ENCODE measurements at places on chromosomes 16 and 17.

DNA sequence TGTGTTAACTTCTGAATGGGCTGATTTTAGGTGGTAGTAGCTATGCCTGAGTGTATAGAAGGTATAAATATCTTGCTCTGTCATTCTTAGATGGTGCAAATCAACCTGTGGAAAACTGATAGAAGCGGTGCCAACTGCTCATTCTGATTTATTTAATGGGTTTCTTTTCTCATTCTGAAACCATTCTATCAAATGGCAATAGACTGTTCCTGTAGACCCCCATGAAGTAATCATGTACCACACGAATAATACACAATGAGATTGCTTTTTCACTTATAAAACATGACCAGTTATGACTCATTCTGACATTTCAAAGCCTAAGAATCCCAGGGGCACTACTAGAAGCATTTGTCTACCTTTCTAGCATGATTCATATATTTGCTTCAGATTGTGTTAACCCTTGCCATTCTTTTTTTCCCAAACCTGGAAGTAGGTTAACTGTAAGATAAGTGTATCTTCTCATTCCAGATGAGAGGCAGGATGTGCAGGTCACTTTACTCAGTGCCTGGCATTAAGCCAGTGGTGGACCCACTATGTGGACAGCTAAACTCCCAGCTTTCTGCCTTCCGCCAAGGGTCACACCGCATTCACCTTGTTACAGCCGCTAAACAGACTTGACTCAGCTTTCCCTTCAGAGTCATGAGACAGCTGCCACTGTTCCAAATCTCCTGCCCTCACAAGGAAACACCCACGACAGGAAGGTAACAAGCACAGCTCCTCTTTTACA, 16.4 kb upstream of the SLC16A11 start:
- DNase-seq = no peak

DNA sequence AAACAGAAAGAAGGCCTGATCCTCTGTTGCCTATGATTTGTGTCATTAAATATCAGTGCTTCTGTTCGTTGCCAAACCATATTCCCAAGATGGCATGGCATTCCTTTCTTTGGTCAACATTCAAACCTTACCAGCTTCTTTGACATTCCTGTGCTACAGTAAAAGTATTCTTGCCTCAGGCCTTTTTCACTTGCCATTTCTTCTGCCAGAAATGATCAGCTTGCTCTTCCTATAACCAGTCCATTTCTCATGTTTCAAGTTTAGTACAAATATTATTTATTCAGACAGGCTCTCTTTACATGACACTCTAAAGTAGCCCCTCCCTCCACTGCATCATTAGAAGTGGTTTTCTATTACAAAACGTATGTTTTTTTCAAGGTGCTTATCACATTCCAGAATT, 278.3 kb downstream of the KCNJ2 start:
- no peak for DNase-seq

DNA sequence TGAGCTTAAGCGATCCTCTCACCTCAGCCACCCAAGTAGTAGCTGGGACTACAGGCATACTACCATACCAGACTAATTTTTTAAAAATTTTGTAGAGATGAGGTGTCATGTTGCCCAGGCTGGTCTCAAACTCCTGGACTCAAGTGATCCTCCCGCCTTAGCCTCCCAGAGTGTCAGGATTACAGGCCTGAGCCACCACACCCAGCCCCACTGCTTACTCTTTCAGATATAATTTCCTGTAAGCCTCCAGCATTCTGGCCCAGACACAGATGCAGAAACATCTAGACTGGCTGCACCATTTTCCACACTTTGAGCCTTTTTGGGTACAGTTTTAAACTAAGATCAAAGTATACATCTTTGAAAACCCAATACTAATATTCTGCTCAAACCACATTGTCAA, 8.4 kb upstream of the WSB1 start:
- no peak for DNase-seq

DNA sequence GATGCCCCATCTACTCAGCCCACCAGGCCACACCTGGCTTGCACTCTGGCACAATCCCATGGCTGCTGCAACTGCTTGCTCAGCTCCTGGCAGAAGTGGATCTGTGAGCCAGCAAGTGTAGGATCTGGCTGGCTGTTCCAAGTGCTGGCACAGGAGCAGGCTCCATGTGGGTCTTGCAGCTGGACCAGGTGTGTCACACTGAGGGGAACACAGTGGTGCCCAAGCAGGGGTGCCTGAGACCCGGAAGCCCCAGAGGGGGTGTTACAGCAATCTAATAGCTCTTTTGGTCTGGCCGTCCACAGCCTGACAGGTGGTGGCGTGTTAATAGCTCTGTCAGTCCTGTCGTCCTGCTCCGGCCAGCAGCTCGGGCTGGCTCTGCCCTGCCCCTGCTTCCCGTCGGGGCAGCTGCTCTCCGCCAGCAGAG, 19.6 kb upstream of the GOT2 start:
- no peak for DNase-seq

DNA sequence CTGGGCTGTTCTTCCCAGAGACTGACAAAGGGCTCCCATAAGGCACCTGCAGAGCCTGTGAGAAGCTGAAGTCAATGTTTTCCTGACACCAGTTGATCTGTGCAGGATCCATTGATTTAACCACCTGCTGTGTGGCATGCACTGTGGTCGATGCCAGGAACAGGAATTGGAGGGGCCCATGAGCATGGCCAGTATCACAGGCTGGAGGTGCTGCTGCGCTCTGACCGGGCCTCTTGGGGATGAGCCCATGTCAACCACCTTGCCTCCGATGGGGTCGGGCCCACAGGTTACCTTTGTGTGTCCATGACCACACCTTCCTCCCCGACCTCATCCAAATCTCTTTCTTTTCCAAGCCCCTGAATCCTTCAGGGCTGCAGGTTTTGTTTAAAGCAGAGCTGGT, 18.2 kb upstream of the STH start:
- DNase-seq = no peak

GRCh38 chr16:16108759-16109158, 114.5 kb downstream of the ABCC6 start:
- no peak for DNase-seq

DNA sequence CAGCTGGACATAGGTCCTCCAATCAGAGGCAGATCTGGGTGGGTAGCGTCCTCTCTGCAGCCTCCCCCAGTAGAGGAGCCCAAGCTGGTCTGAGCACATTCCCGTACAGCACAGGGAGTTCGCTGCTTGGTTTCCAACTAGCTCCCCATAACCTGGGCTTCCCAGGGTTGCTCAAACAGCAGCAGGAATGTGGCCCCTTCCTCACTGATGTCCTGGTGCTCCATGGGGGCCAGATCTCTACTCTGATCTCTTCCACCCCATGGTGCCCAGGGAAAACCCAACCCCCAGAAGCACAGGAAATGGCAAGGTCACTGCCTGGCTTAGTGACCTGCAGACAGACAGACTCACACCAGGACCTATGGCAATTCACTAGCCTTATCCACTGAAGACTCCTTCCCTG, 11.1 kb upstream of the MMP2 start:
- DNase-seq = no peak

DNA sequence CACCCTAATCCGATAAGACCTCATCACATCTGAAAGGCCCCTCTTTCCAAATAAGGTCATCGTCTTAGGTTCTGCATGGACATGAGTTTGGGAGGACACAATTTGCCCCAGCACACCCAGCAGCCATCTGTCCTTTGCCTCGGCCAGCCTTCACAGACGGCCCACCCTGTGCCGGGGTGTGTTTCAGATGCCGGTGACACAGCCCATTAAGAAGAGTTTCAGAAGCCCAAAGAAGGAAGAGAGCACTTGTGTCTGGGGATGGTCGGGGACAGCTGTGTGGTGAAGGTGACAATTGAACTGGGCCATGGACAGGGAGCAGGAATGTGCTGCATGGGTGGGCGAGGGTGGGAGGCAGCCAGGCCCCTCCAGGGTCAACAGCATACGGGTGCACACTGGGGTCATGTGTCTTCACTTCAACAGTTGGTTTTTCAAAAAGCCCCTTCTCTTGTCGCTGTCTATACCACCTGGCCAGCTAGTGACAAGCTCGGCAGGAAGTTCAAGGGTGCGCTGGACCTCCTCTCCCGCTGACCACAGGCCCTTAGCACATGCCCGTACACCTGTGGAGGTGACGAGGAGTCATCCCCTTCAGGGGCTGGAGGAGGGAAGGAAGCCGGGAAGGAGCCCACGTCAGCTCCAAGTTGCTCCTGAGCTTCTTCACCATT, 183.1 kb downstream of the C16orf95 start:
- no peak for DNase-seq

DNA sequence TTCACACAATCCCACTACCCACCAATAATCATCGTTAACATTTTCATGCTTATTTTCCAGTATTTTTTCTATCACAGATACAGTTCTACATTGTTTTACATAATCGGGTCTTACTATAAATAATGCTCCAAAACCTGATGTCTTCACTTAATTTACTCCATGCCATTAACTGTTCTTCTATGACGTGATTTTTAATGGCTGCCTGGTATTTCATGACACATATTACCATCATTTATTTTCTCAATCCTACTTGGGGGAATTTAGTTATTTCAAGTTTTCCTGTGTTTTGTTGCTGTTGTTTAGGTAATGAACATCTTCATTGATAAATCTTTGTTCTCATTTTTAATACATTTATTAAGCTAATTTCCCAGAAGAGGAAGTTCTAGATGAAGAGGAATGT, 14.7 kb downstream of the LPO start:
- DNase-seq = no peak

DNA sequence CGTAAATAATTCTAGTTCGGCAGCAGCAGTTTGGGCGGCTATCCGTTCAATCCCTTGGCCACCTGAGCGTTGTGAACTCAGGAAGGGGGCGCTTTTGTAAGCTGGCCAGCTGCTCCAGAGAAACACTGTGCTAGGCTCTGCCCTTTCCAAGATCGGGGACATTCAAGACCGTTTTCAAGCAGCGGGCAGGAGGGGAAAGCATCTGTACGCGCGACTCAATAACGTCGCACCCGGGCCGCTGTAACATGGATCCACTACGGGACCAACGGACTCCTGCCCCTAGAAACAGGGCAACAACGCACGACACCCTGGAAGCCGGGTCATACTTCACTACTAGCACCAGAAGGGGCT, 463 bp downstream of the TOP2A start:
- no peak for DNase-seq

GRCh38 chr17:78323826-78324390, 36.0 kb downstream of the SOCS3 start:
- no peak for DNase-seq

DNA sequence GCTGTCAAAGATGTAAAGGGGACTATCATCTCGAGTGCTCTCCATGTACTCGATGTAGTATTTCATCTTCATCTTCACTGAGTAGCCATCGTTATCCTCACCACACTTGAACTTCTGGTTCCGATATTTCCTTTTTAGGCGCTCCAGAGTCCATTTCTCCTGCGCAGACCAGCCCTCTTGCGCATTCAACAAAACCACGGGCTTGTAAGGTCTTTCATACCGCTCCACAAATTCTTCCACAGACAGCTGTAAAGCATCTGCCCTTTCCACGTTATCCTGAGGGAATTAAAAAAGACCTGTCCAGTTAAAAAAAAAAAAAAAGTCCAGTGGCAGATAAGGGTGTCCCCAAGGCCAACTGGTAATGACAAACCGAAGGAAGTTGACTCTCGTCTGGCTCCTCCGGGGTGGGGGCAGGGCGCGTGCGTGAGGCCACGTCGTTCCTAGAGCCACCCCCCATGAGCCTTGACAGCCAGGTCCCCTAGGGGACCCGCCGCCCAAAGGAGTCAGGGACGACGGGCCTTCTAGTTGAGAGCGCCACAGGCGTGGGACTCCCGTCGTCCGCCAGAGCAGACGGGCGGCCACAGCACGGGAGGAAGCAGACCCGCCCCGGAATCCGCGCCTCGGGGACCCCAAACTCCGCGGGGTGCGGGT, 701 bp downstream of the JMJD6 start:
- DNase-seq = no peak

- no peak for DNase-seq
Measured at GRCh38 chr16:28879261-28879840, 1.1 kb downstream of the ATP2A1 start.

GRCh38 chr16:17313793-17314547, 156.8 kb downstream of the XYLT1 start:
- DNase-seq = no peak

DNA sequence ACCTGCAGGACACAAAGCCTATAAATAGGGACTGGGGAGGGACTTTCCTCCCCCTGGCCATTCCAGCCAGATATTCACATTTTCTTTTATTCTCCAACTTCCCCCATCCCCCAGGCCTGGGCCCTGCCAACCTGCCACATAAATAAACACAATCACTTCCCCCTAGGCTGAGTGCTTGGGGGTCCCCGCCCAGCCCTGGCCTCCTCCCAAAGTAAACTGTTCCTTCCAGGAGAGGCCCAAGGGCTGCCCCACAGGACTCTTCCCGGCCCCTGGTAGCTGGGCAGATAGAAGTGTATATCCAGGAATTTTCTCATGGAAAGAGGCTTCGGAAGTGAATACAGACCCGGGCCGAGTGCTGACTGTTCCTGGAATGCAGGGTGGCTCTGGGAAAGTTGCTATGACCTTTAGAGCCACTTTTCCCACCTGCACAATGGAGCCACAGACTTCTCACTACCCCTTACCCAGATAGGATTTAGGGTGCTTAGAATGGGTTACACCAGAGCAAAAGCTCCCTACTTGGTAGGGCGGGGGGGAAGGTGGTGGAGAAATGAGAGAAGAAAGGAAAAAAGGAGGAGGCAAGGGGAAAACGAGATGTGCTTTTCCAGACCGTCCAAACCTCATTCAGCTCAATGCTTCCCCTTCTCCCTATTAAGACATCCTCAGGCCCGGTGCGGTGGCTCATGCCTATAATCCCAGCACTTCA, 8.5 kb downstream of the CSF3 start:
- no peak for DNase-seq

DNA sequence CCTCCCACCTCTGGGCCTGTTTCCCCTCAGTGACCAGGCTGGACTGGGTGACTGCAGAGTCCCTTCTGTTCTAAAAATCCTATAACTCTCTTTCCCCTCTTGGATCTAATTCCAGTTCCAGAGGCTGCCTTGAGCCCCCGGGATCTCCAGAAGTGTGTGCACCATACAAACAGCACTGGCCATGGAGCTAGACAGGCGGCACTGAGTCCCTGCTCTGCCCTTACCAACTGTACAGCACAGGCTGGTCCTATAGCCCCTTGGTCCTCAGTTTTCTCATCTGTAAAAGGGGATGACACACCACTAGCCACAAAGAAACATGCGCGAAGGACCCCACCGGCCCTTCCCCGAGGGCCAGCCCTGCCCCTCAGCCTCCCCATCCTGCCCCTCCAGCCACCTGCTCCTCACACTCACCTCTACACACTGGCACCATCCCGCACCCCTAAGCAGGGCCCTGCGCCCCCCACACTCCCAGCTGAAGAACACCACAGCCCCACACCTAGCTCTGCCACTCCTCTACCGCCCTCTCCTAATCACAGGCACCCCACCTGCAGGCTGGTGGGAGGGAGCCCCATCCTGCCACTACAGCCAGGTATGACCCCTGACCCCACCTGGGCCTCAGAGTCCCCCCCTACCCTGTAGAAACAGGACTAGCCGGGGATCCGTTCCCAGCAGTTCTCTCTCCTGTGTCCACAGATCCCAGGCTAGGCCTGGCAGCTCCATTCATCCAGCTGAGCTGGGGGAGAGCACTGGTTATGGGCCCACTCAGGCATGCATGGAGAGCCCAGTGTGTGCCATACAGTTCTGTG, 913 bp upstream of the KRT16 start:
- no peak for DNase-seq

Data from anterior cingulate cortex (tissue), 58 donors.